ENCODE measurements at places on chromosomes 12 and 14. TPM values are rescaled to one million over a fixed set of nuclear protein-coding genes. Genes with fewer than 3 reads are reported as not detected.

OAS1 gene
- 28.0 TPM for total RNA-seq

GPRC5A gene
- total RNA-seq = not detected

RCOR1 gene
- total RNA-seq = 24.0 TPM

FRMD6 gene
- 5.5 TPM for total RNA-seq

GRCh38 chr12:84375449-84376170 is 537.0 kb downstream of the SLC6A15 start:
- no peaks in the 10 kb centered on the region for H3K4me1 ChIP-seq
- no peak overlapping the region for H3K4me3 ChIP-seq
- H3K27ac ChIP-seq = no peak overlapping the region
- H3K36me3 ChIP-seq = no peaks in the 10 kb centered on the region
- DNase-seq = no peak

GRCh38 chr12:67758119-67758518 is 109.6 kb downstream of the DYRK2 start:
- H3K4me1 ChIP-seq = peaks cover 2% of the 10 kb centered on the region
- H3K36me3 ChIP-seq = no peaks in the 10 kb centered on the region
- DNase-seq = no peak
- H3K4me3 ChIP-seq = no peak overlapping the region
- no peak overlapping the region for H3K27ac ChIP-seq

DNA sequence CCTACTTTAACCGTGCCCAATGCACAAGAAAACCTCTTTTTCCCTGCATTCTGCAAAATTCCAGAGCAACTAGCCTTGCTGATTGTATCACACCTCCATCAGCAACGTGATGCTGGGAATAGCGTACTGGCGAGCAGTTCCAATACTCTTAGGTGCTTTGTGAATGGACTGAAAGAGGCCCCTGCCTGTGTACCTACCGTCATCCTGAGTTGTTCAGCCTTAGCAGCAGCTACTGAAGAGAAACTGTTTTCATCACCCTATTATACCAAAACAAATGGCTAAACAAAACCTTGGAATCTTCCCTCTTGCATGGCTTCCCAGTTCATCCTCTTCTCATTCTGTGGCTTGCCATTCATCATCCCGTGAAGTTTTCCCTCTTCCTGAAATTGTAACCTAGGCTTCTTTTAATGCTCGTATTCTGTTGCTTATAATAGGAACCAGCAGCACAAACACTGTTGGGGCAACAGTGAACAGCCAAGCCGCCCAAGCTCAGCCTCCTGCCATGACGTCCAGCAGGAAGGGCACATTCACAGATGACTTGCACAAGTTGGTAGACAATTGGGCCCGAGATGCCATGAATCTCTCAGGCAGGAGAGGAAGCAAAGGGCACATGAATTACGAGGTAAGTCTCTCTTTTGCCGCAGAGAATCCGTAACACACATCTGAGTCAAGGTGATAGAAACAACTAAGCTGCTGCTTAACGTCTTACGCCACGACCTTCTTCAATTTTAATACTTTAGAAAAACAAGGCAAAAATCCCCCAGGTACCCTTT is 41.9 kb downstream of the RAD52 start:
- peaks cover 27% of the 10 kb centered on the region for H3K4me1 ChIP-seq
- H3K36me3 ChIP-seq = peaks cover 59% of the 10 kb centered on the region
- H3K27me3 ChIP-seq = no peaks in the 10 kb centered on the region
- no peak overlapping the region for H3K4me3 ChIP-seq

- no peak for DNase-seq
- H3K4me1 ChIP-seq = no peaks in the 10 kb centered on the region
- H3K27ac ChIP-seq = no peak overlapping the region
- H3K27me3 ChIP-seq = no peaks in the 10 kb centered on the region
- H3K36me3 ChIP-seq = no peaks in the 10 kb centered on the region
These were observed 93.4 kb upstream of the CPM start for GRCh38 chr12:69026336-69026735.

Data from activated CD4-positive, alpha-beta T cell treated with anti-CD3 and anti-CD28 coated beads, Interleukin-2, amount 10 ng/mL, durations not matched to agents 24 days and 14 days (primary cell).